ENCODE measurements at places on chromosomes 12 and 14.

GRCh38 chr14:20631023-20631879 lies 10.2 kb downstream of the OR6S1 start:
- peak; percentile 13 for ATAC-seq

DNA sequence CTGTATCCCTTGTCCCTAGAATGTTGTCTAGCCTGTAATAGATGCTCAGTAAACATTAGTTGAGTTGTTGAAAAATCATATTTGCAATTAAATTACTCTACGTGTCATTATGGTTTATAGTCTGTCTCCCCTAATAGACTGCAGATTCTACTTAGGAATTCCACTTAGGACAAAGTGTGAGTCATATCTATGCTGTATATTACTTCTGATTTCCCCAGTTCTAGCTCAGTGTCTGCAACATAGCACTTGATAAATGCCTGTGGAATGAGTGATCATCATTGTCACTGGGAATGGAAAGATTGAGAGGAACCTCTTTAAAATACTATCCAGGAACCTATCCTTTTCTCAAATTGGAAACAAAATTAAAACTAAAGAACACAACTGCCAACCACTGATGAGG lies 99.3 kb downstream of the TBX5 start:
- ATAC-seq, result no peak

DNA sequence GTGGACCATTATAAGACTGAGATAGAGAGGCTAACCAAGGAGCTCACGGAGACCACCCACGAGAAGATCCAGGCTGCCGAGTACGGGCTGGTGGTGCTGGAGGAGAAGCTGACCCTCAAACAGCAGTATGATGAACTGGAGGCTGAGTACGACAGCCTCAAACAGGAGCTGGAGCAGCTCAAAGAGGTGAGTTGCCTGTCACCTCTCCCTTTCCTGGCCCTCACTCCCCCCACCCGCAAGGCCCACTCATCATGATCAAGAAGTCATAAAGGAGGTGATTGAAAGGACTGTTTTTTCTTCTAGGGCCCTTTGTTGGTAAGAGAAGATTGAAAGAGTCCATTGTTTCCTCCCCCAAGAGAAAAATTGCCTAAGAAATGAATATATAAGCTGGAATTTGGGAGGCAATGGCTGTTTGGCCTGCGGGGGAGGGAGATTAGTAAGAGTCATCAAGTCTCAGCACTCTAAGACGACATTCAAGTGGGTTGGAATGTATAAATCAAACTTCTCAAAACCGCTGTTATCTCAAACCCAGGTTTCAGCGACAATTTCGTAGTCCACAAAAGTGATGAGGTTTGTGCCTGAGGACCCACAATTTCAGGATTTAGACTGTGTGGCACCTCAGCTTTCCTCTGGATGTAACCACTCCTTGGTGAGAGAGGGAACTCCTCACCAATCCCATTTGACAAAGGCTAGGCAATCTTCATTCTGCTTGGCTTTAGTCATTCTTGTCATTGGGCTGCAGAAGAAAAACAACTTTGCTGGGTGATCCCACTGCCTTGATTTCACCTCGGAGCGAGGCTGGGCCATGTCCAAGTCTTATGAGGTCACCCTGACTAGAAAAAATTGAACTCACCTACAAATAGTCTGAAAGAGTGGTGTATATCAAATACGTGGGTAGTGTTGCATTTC lies 966 bp downstream of the BICD1 start:
- ATAC-seq, result peak; percentile 51

DNA sequence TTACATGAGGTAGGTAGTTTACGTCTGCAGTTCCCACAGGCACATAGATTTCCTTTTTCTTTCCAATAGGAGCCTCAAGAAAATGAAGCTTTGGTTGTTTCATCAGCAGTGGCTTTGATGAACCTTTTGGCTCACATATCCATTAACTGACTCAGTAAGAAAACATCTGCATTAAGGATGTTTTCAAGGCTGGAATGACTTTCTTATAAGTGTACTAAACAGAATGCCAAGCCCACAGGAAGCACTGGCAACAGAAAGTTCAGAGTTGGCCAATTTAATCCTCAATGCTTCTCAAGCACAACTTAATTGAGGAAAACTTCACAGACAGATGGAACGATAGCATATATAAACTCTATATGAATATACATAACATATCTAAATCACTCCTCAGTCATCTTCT lies 63.5 kb downstream of the ST8SIA1 start:
- ATAC-seq, result no peak

- no peak for ATAC-seq
Observed at GRCh38 chr14:95323917-95324316, 4.2 kb upstream of the CLMN start.

GRCh38 chr12:98856897-98857540 lies 211.9 kb downstream of the APAF1 start:
- peak; percentile 37 for ATAC-seq

DNA sequence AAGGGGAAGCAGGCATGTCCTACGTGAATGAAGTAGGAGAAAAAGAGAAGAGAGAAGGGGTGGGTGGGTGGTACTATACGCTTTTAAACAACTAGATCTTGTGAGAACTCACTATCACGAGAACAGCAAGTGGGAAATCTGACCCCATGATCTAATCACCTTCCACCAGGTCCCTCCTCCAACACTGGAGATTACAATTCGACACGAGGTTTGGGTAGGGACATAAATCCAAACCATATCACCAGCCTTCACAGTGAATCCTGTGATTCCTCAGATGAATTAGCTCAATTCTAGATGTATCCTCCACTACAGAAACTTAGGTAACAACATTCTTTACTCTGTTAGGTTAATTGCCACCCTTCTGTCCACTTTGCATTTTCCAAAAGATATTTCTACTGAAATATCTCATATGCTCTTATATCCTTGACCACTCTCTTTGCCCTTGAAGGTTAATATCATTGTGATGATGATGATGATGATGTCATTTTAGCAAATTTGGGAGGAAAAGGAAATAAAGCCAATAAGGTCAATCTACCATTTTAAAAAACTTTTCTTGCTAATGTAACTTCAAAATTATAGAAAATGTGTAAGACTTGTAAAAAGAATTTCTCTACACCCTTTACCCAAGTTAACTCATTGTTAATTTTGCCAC lies 23.2 kb upstream of the CCNT1 start:
- no peak for ATAC-seq

DNA sequence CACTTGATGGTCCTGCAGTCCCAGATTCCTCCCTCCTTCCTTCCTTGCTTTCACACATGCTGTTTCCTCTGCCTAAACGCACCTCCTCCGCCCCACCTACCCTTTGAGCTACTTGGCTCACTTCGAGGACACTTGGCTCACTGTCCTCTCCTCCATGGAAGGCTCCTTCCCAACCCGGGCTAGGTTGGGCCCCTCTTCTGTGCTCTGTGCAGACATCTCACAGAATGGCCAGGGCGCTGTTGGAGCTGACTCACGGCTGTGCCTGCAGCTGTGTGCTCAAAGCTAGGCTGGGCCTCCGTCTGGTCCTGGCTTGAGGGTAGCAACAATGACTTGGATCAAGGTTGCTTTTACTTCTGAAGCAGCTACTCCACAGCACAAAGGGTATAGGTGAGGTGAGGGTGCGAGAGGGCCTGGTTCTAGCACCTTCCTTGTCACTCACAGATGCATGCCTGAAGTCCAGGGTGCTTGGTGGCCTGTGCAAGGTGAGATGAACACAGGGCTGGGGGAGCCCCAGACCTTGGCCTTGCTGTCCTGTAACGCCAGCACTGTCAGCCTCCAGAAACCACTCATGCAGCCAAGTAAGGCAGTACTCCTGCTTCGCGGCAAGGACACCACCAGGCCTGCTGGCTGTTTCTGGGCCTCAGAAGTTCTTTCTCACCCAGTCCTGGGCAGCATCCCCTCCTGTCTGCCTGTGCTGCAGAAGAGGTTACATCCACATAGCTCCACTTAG lies 61.8 kb downstream of the GALNT16 start:
- no peak for ATAC-seq

GRCh38 chr12:113990250-113991223 lies 24.4 kb upstream of the RBM19 start:
- no peak for ATAC-seq

DNA sequence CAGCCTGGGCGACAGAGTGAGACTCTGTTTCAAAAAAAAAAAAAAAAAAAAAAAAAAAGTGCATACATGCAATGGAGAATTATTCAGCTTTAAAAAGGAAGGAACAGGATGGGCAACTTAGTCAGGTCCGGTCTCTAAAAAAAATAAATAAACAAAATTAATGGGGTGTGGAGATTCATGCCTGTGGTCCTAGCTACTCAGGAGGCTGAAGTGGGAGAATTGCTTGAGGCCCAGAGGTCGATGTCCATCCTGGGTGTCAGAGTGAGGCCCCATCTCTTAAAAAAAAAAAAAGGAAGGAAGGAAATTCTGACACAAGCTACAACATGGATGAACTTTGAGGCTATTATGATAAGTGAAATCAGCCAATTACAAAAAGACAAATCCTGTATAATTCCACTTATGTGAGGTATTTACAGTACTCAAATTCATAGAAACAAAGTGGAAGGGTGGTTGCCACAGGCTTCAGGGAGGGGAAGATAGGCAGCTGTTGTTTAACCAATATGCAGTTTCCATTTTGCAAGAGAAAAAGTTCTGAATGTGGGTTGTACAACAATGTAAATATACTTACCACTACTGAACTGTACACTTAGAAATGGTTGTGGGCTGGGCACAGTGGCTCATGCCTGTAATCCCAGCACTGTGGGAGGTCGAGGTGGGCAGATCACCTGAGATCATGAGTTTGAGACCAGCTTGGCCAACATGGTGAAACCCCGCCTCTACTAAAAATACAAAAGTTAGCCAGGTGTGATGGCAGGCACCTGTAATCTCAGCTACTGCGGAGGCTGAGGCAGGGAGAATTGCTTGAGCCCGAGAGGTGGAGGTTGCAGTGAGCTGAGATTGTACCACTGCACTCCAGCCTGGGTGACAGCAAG lies 12.3 kb upstream of the APOF start:
- no peak for ATAC-seq

DNA sequence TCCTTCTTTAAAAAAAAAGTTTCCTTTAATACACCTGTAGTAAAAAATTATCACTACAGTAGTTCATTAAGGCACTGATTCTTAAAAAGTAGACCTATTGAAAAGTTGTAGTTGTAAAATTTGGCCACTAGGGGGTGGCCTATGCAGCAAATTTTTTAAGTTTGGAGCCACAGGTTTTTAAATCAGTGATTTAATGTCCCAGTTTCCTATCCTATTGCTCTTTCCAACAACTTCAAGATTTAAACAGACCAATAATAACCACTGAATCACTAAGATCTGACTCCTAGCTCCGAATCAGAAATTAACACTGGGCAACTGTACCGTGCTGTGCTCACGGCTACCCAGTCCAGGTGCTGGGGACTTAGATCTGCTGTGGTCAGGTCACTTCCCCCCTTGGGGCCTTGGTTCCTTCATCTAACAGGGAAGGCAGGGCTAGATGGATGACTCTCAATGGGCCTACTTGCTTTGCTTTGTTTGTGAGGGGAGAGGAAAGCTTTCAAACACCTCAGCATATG lies 279.3 kb downstream of the MED13L start:
- no peak for ATAC-seq

DNA sequence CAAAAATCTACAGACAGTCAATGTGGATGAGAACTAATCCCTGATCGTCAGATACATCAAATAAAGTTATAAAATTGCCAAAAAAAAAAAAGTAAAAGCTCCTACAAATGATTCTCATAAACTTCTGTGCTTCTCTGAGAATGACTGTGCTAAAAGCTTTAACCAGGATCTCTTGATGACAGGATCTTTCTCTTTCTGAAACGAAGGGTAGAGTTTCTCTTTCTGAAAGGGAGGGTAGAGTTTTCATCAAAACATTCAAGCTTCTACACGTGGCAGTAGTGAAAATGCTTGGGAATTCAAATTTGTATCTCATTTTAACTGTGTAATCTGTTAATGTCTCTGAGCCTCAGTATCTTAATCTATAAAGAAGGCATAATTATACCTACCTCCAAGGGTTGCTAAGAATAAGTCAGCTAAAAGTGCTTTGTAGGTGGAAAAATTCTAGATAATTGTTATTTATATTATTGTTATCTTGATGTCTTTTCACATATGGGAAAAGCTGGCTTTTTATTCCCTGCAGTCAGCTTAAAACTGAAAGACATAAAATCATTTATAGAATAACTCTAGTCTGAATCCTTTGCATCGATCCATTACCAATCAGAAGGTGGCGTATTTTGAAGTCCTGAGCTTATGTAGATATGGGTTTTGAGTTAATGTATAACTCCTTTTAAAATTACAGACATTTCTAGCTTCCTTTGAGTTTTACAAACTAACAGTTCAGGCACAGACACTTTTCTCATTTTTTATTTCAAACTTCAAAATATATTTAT lies 157.4 kb downstream of the DACT1 start:
- no peak for ATAC-seq

DNA sequence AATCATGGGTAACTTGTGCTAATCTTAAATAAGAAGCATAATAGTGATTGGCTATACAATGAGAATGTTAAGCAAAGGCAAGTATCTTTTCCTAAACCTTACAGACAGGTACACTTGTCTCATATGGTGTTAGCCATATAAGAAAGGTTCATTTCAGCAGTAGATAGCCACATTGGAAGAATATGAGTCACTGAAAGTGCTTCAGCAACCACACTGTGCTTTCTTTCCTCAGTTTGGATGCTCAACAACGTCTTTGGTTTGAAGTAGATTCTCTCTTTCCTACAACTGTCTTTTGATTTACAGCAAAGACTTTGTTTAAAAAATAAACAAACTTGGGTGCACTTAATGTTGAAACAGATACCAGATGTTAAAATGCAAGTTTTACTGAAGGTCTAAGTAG lies 8.9 kb downstream of the DDHD1 start:
- ATAC-seq, result peak; percentile 60

DNA sequence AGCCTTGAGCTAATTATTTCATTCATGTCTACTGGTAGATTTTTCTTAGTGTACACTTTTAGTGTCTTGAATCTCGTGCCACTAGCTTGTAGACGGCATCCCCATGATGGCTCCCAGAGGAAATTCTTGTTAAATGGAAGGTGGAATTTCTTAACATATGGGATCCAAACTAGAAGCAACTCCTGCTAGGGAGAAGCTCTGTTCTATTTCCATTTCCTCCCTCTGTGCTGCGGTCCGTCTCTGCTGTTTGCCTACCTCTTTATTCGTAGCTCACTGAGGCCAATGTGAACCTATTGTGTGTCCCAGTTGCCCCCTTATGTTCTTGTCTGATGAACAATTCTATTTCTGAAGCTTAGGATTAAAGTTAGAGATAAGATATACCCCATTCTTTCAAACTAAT lies 588 bp downstream of the PIK3C2G start:
- ATAC-seq, result no peak

- peak; percentile 66 for ATAC-seq
Observed at GRCh38 chr14:22986508-22987054, 4.2 kb upstream of the AJUBA start.

- ATAC-seq, result no peak
Observed at GRCh38 chr12:4555804-4556203, 6.2 kb upstream of the DYRK4 start.

GRCh38 chr12:21774358-21775132 lies at the start of gene KCNJ8:
Gene KCNJ8, minus strand, starts transcription at chr12:21774706. Its CDS starts 1,090 bp downstream, at chr12:21773616.
- no peak for ATAC-seq

DNA sequence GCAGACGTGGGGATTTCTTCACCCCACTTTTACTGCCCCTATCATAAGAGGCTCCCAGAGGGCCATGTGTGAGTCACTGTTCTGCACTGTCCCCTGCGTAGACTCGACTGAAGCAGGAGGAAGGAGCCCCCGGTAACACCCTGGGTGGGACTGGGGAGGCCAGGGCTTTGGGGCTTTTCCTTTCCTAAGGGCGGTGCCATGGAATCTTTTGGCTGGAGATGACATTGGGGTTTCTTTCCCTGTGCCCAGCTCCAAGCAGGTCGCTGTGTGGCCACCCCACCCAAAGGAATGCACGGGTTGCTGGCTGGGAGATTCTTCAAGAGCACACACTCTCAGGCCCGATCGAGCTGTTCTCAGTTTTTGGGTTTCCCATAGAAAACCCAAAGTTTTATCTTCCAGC lies 62.3 kb upstream of the RIN3 start:
- no peak for ATAC-seq

- ATAC-seq, result no peak
Observed at GRCh38 chr12:62116986-62117385, 143.2 kb upstream of the USP15 start.

All from activated CD4-positive, CD25-positive, alpha-beta regulatory T cell treated with anti-CD3 and anti-CD28 coated beads, Interleukin-2, amount 50 U/mL, for 24 hours (primary cell).